ENCODE measurements at places on chromosomes 6 and 20.

GRCh38 chr20:52234302-52235045, 42.9 kb upstream of the ZFP64 start:
- DNase-seq: no peak

- no peak for DNase-seq
Observed at GRCh38 chr20:48190757-48191156, 405.5 kb upstream of the SULF2 start.

- DNase-seq: no peak
Observed at GRCh38 chr20:10637031-10637559, 36.7 kb downstream of the JAG1 start.

- peak; percentile 55 for DNase-seq
Observed at GRCh38 chr6:89941031-89941762, 46.9 kb downstream of the GJA10 start.

- DNase-seq: no peak
Observed at GRCh38 chr6:136782021-136782770, 10.1 kb downstream of the MAP3K5 start.

DNA sequence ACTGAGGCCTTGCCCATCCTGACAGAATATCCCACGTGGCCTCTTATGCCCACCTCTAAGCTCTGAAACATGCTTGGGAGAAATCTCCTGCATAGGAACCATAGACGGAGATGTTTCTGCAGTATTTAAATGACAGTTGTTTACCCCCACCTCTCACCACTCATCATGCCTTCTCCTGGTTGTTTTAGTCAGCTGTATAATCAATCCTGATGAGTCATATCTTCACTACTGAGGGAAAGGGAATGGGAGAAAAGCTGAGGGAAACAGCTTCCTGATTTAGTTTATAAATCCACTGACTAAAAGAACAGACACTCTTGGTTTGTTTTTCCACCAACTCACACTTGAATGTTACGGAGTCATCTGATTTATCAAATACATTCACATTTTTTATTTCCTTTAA, 113.2 kb upstream of the TENT5A start:
- no peak for DNase-seq

DNA sequence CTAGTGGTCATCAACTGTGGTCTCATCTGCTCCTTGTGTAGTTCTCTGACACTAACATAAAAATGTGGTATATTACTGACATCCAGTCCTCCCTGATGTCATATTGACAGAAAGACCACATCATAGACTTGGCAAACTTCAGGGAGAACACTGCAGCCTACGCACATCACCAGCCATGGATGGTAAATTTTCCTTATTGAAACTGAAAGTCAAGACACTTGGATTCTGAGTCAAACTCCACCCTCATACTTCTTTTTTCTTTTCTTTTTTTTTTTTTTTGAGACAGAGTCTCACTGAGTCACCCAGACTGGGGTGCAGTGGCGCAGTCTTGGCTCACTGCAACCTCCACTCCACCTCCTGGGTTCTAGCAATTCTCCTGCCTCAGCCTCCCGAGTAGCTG, 25.4 kb downstream of the NDRG3 start:
- DNase-seq: no peak

DNA sequence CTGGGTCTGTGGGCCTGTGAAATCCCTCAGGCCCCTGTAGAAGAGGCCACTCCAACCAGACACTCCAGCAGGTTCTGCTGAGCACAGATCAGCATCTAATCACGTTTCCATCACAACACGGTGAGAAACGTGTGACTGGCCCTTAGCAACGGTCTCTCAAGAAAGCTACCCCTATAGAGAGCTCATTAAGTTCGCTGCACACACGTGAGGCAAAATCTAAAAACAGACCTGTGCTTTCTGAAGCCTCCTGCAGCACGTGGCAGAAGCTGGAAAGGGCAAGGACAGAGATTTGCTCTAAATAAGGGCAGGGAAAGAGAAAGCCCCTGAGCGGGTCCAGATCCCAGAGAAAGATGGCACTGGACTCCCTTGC, 56.5 kb downstream of the GPR6 start:
- DNase-seq: no peak

- no peak for DNase-seq
Observed at GRCh38 chr20:4774207-4774606, 52.5 kb downstream of the PRND start.

DNA sequence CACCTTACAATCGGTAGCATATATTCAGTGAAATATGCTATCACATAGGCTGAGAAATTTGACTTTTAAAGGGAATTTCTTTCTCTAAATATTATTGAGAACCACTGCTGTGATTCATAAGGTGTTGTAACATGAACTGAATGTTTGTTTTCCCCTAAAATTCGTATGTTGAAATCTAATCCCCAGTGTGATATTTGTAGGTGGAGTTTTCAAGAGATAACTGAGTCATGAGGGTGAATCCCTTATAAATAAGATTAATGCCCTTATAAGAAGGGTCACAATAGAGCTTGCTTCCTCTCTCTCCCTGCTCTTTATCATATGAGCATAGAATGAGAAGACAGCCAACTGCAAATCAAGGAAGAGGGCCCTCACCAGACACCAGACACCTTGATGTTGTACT, 64.8 kb downstream of the LMBRD1 start:
- no peak for DNase-seq

DNA sequence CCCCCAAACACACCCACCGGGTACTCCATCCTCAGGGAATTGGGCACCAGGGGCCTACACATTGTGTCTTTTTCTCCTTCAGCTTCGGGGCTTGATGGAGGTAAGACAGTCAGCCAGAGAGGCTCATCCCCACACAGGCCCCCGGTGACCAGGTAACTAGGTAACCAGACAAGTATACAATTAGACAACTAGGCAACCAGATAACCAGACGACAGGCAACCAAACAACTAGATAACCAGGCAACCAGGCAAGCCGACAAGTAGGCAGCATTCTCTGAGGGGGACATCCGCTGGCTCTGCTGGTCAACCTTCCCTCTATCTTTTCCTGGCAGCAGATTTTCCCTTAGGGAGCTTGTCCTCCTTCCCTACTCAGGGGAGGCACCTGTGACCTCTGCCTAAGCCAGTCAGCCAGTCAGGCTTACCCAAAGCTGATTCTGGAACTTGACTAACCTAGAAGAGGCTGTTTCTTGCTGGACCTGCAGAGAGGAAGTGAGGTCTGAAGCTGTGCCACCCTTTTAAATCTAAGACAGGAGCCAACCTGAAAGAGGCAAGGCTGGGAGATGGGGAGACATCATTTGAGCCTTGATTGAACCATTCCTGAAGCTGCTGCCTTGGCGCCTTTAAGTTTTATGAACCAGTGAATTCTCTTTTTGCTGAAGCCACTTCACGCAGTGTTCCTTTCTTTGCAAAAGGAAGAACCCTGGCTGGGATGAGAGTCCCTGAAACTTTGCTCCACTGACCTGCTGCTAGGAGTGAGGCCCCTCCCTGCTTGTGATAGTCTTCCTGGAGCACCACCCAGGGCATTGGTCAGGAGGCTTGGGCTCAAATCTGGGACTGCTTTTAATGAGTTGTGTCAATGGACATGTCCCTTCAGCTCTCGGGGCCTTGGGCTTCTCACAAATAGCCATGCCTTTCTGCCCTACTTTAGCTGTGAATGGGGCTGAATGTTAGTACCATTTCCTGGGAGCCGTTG, 96.4 kb upstream of the RNF24 start:
- DNase-seq: peak; percentile 52

DNA sequence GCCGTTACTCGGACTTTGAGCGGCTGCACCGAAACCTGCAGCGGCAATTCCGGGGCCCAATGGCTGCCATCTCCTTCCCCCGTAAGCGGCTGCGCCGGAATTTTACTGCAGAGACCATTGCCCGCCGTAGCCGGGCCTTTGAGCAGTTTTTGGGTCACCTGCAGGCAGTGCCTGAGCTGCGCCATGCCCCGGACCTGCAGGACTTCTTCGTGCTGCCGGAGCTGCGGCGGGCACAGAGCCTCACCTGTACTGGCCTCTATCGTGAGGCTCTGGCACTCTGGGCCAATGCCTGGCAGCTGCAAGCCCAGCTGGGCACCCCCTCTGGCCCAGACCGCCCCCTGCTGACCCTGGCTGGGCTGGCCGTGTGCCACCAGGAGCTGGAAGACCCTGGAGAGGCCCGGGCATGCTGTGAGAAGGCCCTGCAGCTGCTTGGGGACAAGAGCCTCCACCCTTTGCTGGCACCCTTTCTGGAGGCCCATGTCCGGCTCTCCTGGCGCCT, 7.2 kb downstream of the SNX21 start:
- no peak for DNase-seq

GRCh38 chr6:98566126-98566525, 268.2 kb upstream of the POU3F2 start:
- DNase-seq: no peak

- DNase-seq: no peak
Observed at GRCh38 chr6:27081931-27082330, 165.6 kb upstream of the PRSS16 start.

DNA sequence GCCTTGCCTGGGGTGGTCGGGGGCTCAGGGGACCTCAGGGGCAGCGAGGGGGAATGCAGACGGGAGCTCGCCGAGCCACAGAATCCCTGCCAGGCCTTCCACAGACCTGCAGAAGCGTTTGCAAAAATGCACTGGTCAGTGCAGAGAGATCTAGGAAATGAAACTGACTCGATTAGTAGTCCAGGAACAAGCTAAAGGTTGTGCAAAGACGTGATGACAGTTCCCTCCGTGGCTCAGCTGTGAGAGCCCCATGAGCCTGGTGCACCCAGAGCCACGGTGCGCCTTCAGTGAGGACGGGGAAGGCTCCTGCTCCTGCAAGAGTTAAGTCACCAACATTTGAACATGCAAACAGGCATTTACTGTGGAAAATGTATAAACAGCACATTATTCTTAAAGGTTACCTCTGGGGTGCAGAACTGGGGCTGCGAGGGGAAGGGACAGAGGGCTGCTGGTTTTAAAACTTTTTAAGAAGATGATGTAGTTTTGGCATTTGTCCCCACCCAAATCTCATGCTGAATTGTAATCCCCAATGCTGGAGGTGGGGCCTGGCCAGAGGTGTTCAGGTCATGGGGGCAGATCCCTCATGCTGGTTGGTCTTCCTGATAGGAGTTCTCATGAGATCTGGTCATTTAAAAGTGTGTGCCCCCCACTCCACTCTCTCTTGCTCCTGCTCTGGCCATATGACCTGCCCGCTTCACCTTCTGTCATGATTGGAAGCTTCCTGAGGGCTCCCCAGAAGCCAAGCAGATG, 147.3 kb downstream of the DLL1 start:
- no peak for DNase-seq

DNA sequence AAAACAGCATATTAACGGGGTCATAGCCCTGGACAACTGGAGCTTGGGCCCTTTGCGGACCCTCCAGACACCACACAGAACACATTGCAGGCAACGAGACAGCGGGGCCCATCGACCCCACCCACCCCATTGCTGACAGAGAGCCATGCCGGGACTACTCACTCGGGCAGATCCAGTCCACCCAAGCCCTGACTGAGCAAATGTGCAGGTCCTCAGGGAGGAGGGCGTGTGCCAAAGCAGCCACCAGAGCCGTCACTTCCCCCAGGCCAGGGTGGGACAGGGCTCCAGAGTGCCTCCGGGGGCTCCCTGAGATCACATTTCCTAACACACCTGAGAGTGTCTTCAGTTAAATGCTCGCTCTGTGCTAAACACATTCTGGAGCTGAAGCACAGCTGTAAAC, 114.9 kb downstream of the CDH4 start:
- DNase-seq: no peak
